ENCODE measurements at places on chromosomes 2 and 18.

- no peak for DNase-seq
Measured at GRCh38 chr2:238369591-238370040, 49.3 kb downstream of the TRAF3IP1 start.

DNA sequence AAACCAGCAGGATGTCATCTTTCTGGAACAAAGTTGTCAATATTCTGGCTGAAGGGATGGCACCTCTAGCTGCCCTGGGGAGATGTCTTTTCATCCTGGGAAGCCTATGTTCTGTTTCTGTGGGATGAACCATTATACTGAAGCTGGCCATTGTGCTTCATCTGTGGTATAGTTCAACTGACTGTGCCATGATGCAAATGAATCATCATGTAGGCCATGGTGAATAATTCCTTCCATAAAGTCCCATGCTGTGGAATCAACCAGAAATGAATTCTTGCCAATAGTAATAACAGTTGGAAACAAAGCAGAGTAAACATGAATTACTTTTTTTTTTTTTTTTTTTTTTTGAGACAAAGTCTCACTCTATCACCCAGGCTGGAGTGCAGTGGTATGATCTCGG is 64.1 kb upstream of the CNGA3 start:
- no peak for DNase-seq

- no peak for DNase-seq
Measured at GRCh38 chr2:33230842-33231241, 245.6 kb upstream of the RASGRP3 start.

DNA sequence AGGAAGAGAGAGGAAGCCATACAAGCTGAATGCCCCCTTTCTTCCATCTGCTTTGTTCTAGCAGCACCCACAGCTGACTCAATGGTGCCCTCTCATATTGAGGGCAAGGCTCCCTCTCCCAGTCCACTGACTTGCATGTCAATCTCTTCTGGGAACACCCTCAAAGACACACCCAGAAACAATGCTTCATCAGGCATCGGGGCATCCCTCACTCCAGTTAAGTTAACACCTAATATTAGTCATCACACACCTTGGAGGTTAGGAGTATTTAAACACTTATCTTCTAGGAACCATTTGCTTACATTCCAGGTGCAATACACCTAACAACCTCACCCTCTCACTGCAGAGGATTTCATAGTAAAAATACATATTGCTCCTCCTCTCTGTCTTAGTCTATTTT is 993.5 kb upstream of the DDX18 start:
- no peak for DNase-seq

DNA sequence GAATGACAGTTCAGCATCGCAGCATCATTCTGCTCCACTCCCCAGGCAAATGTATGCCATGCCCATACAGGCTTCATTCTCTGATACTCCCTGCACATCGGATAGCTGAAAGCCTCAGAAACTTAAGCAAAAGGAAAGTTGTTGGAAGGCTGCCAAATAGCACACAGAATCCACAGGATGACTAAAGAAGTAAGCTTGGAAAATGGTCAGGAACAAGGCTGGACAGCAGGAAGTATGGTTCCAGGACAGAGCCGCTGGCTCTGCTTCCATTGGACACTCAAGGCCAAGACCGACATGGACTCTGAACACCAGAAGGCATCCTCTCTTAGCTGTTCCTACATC is 256.5 kb downstream of the CDH20 start:
- DNase-seq = no peak

DNA sequence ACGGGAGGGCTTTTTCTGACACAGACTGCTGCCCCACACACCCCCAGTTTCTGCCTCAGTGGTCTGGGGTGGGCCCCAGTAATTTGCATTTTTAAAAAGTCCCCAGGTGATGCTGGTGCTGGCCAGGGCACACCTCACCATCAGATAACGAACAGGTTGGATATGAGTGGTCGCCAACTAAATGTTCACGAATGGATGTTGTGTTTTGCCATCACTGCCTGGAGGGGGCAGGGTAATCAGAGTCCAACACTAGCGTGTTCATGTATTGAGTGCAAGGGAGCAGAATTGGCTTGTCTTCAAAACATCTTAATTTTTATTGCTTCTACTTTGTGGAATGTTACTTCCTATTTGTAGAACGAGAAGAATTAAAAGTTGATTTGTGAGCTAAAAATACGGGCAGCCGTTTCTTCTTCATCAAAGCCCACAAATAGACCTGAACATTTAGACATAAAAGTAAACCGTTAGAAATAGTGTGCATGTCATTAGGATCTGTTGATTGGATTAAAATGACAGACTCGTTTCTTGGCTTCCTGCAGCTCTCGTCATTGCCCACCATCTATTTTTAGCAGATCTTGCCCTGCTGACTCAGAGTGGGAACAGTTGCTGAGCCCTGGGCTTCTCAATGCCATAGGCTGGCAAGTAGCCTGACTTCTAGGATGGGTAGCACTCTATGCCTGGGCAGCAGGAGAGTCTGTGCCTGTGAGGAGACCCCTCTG is 45.2 kb downstream of the NCK2 start:
- peak; percentile 34 for DNase-seq

DNA sequence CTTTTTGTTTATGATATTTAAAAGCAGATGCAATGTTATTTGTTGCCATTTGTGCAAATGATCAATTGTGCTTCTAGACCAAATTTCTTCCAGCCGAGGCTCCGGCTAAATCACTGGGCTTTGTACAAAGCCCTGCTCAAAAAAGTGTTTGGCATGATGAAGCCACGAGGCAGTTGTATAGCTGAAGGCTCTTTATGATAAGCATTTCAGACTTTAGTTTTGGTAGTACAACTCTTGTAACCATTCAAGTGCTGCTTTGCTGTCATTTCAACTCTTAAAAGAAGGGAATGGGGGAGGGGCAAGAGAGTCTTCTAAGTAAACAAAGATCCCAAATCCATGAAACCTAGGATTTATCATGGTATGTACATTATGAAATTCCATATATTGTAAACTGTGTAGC is 3.3 kb upstream of the ZNF532 start:
- DNase-seq = no peak

DNA sequence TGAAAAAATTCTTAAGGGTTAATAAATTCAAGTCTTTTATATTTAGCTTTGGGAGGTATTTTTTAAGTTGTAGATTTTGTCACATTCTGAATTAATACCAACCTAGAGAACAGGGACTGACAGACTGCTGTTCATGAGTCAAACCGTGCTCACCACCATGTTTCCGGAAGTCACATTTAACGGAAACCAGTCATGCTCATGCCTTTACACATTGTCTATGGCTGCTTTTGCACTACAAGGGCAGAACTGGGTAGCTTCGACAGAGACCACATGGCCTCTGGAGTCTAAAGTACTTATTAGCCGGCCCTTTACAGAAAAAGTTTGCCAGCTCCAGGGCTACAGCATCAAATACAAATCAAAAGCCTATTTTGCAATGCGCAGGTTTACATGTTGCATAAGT is 33.3 kb downstream of the LONRF2 start:
- DNase-seq = no peak

GRCh38 chr2:136183097-136183496 is 65.1 kb upstream of the CXCR4 start:
- no peak for DNase-seq

DNA sequence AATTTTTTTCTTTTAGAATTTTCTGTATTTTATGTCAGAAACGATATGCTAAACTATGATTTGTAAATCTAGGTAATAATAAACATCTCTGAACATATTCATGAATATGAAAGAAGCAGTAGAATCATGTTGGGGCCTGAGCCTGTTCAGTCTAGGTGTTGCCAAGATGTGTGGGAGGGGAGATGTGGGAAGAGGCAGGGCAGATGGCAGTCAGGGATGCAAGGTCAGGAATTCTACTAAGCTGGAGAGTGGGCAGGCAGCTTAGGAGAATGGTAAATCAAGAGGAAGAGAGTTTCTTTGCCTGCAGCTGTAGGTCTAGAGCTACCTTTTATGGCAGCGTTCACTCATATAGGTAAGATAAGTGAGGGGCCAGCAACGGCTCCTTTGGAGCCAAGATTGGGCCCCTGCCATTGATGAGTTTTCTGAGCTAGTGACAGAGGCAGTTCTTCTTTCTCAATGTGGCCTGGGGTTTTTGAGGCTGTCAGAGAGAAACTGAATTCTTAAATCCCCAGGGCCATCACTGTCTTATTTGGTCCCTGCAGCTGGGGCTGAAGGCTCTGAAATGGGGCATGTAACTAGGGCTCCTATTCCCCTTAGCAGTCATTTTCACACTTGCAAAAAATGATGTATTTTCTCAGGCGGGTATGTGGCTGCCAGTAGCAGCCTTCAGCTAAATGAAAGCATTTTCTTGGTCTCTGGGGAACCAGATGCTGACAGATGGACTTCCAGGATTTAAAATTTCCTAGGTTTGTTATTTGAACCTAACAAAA is 232.8 kb downstream of the PIK3C3 start:
- DNase-seq = no peak

- DNase-seq = no peak
Measured at GRCh38 chr2:75079575-75079974, 119.7 kb downstream of the TACR1 start.

GRCh38 chr2:24919037-24919505 is 966 bp downstream of the ADCY3 start:
- DNase-seq = no peak

GRCh38 chr2:104447831-104448434 is 406.0 kb upstream of the POU3F3 start:
- DNase-seq = no peak

DNA sequence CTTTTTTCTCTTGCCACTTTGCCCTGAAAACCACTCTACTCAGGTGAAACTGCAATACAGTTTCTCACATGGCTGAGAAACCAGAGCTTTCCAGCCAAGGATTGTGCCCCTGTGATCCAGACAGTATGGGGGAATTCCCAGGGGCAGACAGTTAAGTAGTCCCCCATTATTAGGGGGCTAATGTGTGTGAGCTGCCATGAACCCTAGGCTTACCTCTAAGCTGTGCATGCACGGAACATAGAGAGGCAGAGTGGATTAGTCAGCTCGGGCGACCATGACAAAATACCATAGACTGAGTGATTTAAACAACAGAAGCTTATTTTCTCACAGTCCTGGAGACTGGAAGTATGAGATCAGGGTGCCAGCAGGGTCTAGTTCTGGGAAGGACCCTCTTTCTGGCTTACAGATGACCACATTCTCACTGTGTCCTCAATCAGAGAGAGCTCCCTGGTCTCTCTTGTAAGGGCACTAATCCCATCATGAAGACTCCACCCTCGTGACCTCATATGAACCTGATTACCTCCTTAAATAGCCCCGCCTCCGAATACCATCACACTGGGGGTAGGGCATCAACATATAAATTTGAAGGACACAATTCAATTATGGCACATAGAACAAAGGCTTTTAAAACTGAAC is 215.1 kb downstream of the EIPR1 start:
- no peak for DNase-seq

GRCh38 chr2:58122540-58122939 is 75.9 kb downstream of the VRK2 start:
- DNase-seq = no peak

GRCh38 chr2:61450144-61450543 is 20.7 kb downstream of the USP34 start:
- DNase-seq = no peak

- DNase-seq = no peak
Measured at GRCh38 chr18:66795051-66795450, 191.2 kb upstream of the CDH19 start.

DNA sequence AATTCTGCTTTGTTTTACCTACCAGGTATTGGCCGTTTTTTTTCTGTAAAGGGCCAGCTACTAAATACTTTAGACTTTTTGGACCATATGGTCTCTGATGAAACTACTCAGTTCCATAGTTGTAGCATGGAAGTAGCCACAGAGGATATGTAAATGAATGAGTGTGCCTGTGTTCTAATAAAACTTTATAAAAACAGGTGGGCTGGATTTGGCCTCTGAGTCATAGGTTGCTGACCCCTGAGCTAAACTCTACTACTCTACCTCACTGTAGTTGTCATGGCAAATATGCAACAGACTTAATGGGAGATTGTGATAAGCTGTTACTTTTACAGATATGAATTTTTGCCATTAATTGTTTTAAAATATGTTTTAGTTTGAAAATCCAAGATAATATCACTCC is 19.7 kb downstream of the CLIP4 start:
- no peak for DNase-seq

- no peak for DNase-seq
Measured at GRCh38 chr2:160482673-160483072, 10.9 kb downstream of the RBMS1 start.

DNA sequence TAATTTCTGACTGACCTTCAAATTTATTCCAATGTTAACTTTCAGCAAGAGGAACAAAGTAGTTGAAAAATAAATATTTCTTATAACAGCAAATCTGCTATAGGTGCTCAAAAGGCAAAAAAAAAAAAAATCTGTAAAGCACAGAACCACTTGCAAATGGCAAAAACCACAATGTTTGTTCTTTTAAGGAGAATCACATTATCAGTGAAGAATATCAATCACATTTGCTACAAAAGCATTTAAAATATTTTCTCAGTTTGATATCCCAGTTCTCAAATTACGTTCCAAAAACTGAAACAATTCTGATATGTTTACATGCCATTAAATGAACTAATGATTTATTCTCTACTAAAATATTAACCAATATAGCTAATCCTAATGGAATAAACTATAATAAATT is 163.3 kb downstream of the METTL4 start:
- DNase-seq = no peak
